AG04449 (cell line): ENCODE measurements at places on chromosomes 1 and 21.

- no peak for DNase-seq
These were observed 70.1 kb downstream of the MTR start for GRCh38 chr1:236864996-236865817.

- peak; percentile 53 for DNase-seq
These were observed 26.9 kb downstream of the RPL5 start for GRCh38 chr1:92858564-92859399.

- no peak for DNase-seq
These were observed 632 bp downstream of the PEX19 start for GRCh38 chr1:160284220-160284781.

DNA sequence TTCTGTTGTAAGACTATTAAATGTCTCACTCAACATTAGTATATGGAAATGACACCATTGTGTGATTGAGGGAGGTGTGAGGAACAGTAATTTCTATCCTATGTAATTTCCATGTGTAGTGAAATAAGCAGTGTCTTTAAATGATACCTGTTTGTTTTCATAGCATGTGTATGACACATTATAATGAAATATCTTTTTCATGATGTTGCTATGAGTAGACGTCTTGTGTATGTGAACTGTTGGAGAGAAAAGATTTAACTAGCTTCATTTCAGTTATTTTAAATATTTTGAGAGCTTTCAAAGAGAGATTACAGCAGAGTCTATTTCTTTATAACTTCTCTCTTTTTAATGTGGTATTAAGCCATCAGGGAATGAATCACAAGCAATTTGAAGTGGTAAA is 71.5 kb upstream of the QSOX1 start:
- no peak for DNase-seq

GRCh38 chr1:226625832-226626576 is 77.4 kb downstream of the STUM start:
- no peak for DNase-seq

GRCh38 chr1:171817511-171818265 is 23.6 kb upstream of the DNM3 start:
- no peak for DNase-seq

DNA sequence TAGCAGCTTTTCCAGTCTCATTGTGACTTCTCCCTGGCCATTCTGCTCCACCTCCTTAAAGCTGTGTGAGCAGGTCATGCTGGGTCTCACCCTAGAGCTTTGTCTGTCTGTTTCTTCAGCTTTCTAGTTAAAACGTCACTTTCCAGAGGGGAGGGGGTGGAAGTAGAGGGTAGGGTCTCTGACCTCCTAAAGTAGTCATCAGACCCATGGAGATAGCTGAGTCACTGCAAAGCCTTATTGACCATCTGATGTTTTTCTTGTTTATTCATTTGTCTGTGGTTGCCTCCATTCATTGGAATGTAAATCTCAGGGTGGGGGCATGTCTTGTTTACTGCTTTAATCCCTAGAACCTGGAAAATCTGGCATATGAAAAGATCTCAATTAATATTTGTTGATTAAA is 52.7 kb downstream of the ELF3 start:
- no peak for DNase-seq

DNA sequence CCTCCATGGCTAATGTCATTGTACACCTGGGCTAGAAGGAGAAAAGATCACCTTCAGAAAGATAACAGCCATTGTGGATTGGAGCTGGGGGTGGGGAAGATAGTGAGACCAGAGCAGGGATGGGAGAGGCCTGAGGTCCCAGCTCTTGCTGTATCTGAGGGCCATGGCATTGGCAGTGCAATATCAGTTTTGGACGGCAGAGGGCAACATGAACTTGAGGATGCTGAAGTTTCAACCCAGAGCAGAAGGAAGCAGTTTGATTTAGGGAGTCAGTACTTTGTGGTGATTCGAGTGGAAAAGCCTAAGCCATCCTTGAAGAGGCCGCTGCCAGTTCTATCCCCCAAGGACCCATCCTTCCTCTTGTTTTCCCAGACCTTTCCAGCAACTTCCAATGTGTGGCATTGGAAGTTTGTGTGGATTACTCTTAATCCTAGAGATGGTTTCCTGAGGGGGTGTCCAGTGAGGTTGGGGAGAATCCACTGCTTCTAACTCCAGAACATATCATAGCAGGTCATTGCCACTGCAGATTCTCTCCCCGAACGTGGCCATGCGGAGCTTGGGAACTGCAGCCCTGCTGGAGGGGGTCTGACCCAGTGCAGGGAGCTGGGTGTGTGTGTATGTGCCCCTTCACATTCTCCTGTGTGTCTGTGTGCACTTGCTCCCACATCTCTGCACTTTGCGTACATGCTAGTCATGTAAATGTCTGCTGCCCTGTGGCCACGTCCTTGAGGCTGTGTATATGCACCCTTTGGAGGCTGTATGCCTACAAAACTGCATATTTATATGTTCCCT is 24.1 kb downstream of the SLC26A9 start:
- DNase-seq = peak; percentile 63

- no peak for DNase-seq
These were observed 244.4 kb downstream of the AKT3 start for GRCh38 chr1:243605604-243606003.

- DNase-seq = no peak
These were observed 63.7 kb downstream of the SLC45A1 start for GRCh38 chr1:8381618-8382017.

- no peak for DNase-seq
These were observed 61.4 kb downstream of the SCCPDH start for GRCh38 chr1:246785494-246786111.

- DNase-seq = no peak
These were observed 56.4 kb downstream of the ETS2 start for GRCh38 chr21:38861989-38862683.

- DNase-seq = no peak
These were observed 151.1 kb downstream of the NTNG1 start for GRCh38 chr1:107291987-107292386.

DNA sequence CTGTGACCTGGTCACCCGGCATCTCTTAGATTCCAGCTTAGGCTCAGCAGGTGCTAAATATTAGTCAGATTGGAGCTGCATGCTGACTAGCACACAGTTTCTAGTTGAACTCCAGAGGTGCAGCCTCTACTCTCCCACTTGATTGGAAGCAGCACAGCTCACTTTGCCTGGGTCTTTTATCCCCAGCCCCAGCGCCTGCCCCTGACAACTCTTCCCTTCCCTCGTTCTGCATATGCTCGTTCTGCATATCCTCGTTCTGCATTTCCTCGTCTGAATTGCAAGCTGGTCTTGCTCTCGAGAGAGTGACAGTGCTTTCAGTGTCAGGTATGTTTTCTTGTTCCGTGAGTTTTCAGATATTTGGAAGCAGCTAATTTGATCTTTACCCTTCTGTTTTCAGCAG is 11.7 kb downstream of the COL18A1 start:
- DNase-seq = no peak

DNA sequence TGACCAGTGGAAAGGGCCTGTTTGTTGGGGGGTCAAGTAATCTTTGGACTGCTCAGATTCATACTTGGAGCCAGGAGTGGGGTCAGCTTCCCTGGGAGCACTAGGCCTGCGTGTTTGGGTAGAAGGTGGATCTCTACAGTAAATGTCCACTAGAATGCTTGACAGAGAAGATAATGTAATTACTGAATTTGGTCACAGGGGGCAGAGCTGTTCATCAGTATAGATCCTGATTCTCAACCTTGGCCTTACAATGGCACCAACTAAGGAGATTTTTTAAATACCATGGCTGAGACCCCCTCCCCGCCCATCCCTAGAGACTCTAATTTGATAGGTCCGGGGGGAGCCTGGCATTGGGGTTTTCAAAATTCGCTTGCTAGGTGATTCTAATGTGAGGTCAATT is 217.5 kb upstream of the PLXNA2 start:
- no peak for DNase-seq

DNA sequence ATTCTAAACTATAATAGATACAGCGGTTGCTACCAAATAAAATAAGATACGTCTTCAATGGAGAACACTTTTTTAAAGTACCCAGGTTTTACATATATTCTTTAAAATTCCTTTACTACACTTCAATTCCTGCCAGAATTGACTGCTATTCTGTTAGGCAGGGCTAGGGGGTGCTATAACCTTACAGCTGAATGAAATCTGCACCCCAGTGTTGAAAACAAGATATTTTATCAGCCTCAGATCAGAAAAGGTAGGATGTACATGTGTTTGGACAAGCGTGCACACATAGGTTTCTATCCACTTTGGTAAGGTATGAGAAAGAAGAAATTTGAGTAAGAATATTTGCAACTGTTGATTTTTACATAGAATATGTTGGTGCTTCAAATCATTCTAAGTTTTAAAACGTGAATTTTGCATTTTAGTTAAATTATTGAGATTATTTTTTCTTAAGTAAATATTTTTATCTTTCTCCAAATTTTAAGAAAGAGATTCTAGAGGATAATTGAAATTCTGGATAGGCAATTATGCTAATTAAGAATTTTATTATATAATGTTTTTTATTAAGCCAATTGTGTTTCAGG is 490.8 kb upstream of the ADGRL4 start:
- DNase-seq = no peak

DNA sequence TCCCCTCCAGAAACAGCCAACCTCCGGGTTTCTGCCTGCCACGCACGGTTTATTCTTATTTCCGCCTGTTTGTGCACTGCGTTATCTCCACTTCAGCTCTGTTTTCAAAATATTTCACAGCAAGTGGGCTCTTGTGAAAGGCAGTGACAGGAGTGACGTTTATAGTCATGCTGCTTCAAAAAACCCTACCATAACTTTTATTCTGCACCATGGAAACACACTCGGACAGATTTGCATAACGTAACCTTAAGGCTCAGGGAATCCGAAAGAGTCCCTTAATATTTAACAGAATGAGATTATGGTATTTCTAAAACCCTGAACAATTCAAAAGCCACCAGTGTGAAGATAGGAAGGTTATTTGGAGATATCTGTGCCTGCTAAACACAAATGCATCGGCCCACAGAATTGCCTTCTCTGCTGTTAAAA is 782 bp upstream of the SDE2 start:
- no peak for DNase-seq

GRCh38 chr1:169260478-169261151 is 107.0 kb downstream of the NME7 start:
- no peak for DNase-seq

DNA sequence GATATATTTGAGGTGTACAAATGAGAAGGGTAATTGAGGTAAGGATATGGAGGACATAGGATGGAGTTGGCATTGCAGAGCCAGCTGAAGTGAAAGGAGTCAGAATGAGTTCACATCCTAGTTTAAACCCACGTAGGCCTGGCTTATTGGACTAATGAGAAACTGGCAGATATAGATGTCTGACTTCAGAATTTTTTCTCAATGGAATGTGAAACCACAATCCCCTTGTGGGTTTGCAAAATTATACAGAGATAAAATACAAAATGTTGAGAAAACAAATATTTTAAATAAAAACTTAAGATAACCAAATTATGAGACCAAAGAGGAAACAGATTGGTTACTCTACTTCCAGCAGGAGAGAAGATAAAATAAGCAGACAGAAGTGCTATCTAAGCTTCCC is 277.4 kb upstream of the LRRC7 start:
- no peak for DNase-seq

DNA sequence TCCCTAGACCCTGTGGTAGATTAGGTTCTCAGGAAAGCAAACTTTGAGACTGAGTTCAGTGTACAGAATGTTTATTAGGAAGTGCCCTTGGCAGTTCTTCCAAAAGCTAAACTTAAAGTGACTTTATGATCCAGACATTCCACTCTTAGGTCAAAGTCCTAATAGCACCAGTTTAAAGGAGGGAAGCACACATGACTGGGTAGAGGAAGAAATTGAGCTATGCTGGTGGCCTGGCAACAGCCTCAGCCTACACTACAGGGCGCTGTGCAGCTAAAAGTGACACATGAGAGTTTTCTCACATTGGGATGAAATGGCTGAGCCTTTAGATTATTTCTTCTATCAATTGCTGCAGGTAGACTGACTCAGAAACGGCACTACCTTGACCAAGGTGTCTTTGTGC is 280.4 kb downstream of the BRINP2 start:
- no peak for DNase-seq

DNA sequence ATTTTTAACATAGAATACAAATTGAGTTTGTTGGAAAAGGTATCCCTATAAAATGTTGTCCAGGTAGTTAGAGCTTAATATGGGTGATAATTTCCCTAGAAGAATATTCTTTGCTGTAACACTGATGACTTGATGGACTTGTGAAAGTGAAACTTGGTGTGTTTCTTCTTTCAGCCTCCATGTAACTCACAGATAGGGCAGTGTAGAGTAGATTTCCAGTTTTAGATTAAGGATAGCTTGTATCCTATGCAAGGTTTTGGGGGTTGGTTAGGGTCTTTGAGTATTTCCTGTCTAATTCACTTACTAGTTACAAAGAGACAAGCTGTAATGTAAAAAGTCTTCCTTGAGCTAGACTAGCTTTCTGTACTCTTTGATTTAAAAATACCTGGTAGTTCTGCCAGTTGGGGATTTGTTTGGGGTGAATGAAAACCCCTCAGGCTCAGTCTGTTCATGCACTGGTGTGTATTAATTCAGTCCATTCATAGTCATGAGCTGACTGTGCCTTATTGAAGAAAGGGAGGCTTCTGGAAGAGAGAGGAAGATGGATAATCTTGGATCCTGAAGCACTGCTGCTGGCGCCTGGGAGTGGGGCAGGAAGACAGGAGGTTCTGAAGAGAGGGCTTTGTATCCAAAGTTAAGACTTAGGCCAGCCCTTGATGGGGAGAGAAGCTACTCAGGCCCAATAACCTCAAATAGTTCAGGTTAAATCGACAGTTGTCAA is 83.6 kb downstream of the CAMTA1 start:
- DNase-seq = no peak

DNA sequence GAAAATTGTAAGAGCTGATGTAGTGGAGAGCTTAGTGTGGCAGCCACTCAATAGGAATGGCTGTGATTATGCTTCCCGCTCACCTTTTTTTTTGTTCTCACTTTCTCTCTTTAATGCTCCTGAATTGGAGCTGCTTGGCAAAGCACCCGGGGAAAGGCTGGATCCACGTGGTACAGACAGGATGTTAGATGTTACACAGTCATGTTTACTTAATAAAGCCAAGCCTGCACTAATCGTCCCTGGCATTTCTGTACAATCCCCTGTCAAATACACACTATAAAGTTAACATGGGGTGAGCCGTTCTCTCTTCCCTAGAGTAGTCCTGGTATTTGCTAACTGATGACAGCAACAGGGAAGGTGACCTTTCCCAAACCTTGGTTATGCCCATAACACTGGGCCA is 187.8 kb downstream of the ZSCAN20 start:
- no peak for DNase-seq

DNA sequence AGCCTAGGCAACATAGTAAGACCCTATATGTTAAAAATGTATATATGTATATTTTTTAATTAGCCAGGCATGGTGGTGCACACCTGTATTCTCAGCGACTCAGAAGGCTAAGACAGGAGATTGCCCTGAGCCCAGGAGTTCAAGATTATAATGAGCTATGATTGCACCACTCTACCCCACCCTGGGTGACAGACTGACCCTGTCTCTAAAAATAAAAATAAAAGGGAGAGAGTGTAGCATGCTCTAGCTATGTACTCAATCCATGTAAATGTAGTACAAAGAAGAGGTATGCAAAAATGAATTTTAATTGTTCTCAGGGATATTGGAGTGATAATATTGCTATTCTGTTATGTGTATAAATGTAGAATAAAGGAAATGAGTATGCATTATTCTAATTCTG is 52.9 kb upstream of the DARS2 start:
- no peak for DNase-seq
